Inflammatory macrophage treated with lipopolysaccharide for 1 hour (primary cell): ENCODE measurements at places on chromosomes 1 and 21.

GRCh38 chr1:12135612-12136011 is 31.2 kb upstream of the TNFRSF1B start:
- DNase-seq: no peak

- no peak for DNase-seq
Observed at GRCh38 chr21:29671728-29672127, 268.1 kb downstream of the GRIK1 start.

- DNase-seq: no peak
Observed at GRCh38 chr1:96764469-96764868, 42.9 kb downstream of the PTBP2 start.

GRCh38 chr1:153608089-153608682 is 4.8 kb downstream of the S100A16 start:
- DNase-seq: no peak

- peak; percentile 51 for DNase-seq
Observed at GRCh38 chr1:155073377-155074242, 5.0 kb upstream of the EFNA3 start.

- peak; percentile 17 for DNase-seq
Observed at GRCh38 chr21:36550761-36551160, 70.8 kb upstream of the CLDN14 start.

DNA sequence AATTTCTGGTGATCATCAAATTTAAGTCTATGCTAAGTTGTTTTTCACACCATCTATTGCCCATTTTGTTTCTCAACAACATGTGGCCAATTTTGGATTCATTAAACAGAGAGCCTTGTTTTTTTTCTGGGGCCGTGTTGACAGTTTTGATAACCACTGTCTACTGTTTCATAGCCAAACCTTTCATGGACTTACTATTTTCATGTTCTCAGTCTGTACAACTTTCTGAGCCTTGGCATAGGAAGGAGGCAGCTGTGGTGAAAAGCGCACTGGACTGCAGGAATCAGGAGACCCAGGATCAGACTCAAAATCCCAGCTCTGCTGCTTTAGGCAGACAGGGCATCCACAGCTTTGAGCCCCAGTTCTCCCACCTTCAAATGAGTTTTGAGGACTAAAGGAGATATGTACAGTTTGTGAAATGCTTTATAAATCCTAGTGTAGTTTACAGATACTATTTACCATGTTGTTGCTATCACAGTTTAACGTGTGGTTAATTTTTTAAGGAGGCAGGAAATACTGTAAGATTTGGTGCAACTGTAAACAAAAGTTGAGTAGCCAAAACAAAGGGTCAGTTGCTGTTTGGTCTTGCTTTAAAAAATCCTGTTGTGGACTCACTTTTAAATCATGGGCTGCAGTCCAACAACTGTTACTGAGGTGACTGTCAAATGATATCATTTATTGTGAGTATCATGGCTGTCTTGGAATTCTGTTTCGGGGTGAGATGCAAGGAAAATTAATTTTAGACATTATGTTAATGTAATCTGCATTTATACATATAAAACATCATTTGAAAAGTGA is 2.9 kb downstream of the MACO1 start:
- no peak for DNase-seq

GRCh38 chr1:198535631-198536030 is 4.8 kb downstream of the ATP6V1G3 start:
- no peak for DNase-seq

DNA sequence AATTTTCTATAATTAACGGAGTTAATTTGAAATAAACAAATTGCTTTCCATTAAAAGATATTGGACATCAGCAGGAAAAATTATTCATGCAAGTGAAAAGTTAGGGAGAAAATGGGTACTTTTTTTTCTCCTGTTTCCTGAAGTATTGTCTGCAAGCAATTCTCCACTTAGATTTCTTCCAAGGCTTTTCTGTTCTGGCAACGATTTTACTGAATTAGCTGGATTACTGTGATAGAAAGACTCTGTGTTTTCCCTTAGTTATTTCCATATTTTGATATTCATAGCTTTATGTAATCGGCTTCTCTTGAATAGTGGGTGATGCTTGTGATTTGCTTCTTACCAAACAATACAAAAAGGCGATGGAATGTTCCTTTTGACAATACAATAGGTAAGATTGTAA is 1333.9 kb downstream of the AMY1C start:
- no peak for DNase-seq

GRCh38 chr1:44786138-44786840 is 1.7 kb downstream of the BEST4 start:
- DNase-seq: peak; percentile 73

- peak; percentile 12 for DNase-seq
Observed at GRCh38 chr1:52032785-52033131, 852 bp downstream of the KTI12 start.

- DNase-seq: no peak
Observed at GRCh38 chr21:44429894-44430293, 25.4 kb upstream of the LRRC3 start.

DNA sequence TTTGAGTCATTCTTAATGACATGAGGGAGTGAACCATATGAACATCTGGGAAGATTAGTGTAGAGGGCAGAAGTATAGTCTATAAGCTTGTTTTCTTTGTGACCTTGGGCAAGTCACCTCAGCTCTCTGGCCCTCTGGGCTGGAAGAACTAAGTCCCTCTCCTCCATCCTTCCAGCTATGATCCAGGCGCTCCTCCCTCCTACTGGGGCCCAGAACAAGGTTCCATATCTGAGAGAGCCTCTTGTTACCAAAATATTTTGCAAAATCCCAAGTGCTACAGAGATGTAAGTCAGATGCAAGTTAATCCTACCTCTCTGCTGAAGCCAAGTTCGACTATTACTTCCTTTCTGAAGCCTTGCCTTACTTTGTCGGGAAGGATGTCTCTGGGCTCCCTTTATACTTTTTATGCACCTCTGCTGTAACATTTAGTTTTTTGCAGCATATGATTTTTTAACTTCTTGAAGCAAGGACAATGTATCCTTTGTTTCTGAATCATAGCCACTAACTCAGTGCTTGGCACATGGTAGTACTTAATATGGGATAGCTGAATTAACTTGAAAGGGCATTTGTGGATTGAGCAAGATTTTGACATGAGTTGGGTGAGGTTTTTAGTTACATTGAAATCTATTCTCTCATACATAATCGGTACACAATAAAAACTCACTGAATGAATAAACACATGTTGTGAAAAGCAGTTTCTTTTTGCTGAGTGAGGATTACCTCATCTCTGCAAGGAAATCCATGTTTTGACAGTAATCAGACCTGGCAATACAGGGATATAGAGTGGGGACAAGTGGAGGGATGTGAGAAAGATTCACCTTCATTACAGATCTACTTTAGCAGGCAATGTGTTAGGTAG is 54.7 kb upstream of the BEND5 start:
- no peak for DNase-seq

DNA sequence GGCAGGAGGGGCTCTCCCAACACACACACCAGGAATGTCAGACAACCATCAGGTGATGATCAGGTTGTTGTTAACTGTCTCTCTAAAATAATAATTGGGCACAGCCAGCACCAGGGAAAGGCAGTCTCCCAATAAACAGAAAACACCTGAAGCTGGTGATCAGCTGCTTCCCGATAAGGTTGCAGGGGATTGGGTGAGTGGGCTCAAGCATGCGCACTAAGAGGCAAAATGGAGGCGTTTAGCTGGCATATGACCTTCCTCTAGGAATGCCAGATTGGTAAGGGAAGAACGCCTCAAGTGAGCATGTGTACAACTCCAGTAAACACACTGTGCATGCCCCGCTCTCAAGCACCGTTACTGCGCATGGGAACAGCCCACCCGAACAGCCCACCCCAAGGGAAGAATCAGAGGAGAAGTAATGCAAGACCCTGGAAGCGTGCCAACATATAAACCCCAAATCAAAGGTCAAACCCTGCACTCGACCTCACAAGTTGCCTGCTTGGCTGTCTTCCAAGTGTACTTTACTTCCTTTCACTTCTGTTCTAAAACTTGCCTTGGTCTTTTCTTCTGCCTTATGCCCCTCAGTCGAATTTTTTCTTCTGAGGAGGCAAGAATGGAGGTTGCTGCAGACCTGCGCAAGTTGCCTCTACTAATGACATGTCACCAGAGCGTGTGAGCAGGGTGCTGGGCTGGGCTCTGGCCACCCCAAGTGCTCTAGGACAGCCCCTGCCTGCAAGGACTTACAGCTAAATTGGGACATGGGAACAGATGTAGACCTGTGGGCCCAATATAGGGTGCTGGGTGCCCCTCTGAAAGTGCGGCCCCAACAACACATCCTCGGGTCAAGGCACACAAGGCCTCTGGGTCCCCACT is 200.8 kb downstream of the RHOU start:
- peak; percentile 43 for DNase-seq
